ENCODE measurements at places on chromosomes 4 and X.

DNA sequence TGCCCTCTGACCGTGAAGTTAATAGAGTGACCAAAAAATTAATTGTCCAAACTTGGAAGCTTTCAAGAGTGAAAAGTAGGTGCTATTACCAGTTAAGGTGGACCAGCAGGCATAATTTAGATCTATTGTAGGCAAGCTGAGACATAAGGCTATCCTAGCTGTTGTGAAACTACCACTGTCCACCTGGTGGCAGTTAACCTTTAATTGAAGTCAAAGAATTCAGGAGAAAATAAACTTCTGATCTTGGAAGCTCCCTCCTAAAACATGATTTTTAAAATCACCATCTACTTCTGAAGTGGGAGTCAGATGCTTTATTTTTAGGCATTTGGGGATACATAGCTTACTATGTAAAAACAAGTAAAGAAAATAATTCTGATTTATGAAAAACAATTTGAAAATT, 636.3 kb upstream of the HTR2C start:
- DNase-seq: no peak

GRCh38 chr4:185380320-185380719, 15.4 kb downstream of the LRP2BP start:
- DNase-seq: no peak

DNA sequence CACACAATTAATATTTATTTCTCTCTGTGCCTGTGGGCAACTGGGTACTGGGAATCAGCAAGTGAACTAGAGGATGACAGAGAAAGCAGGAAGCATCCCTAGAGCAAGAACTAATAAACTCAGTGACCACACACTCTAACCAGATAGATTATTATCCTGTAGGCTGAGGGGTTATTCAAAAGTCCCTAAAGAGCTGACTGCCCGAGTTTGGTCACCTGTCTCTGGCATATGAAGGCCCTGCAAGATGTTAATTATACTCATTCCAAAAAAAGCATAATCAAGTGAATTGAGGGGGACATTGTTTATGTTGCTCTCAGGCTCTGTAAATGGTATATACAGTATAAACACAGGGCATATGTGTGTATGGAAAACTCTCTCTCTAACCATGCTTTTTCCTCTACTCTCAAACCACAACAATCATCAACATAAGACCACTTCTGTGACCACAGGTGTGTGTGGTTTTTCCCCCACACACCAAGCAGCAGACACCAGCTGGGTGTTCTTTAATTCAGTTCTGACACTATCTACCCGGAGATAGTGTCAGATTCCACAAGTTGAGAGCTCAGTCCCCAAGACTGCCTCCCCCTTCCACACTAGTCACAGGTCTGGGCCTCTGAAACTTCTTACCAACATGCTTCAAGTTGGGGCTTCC, 6.2 kb upstream of the HPSE start:
- no peak for DNase-seq

DNA sequence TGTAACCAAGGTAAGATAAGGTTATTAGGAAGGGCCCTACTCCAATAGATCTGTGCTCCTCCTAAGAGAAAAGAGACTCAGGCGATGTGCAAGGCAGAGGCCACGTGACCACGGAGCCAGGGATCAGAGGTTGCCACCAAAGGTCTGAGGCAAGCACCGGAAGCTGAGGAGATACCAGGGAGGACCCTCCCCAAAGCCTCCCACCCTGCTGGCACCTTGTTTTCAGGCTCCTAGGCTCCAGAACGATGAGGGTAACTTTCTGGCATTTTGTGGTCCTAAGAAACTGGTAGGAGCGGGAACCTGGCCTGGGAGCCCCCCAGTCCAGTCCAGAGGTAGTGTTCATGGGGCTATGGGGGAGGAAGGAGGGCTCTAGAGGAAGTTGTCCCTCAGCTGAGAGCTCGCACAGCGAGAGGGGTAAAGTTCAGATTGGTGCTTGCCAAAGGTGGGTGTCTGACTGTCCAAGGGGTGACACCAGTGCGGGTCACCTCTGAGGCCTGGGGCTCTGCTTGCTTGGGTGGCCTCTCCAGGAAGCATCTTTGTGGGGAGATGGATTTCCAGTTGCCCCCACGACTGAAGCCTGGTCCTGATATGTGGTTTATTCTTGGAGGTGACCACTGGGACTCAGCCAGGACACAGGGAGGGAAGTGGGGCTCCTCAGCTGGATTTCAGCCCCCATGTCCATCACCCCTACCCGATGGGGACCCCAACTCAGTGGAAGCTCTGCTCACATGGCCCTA, 7.5 kb upstream of the LETM1 start:
- DNase-seq: no peak

- DNase-seq: no peak
These were observed 10.9 kb upstream of the F11 start for GRCh38 chr4:186255122-186255521.

- no peak for DNase-seq
These were observed 32.3 kb downstream of the BBS12 start for GRCh38 chr4:122764821-122765215.

GRCh38 chrX:84830836-84831235, 172.8 kb upstream of the APOOL start:
- DNase-seq: no peak

DNA sequence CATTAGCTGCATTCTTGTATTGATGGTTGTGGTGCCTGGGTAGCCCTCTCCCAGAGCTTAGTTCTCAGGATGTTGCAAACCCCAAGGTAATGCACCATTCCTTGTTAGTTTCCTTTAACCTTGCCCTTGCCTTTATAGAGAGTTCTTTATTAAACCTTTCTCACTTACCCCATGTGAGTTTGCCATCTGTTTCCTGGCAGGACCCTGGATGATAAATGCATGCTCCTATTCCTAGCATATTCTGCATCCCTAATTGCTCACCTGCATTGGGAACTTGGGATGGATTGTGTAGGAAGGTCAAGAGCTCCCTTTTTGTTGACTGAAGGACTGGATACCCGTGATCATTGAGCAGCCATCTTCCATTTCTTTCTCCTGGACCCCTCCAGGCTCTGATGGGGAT, 59.9 kb upstream of the AP1S2 start:
- no peak for DNase-seq

DNA sequence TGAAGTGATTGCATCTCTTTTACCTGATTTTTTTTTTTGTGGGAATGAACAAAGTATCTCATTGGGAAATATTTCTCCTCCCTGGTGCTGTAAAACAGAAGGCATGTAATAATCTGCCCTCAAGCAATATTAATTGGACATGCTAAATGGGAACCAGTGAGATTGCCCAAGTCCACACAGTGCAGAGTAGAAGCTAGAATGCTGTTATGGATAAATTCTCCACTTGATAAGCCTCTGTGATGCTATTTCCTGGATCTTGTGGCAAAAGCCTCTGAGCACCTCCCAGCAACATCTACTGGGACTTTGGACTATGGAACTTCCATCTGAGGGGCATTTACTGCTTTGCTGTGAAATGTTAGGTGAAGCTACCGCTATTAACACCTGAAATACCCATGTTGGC, 46.9 kb upstream of the YTHDC1 start:
- no peak for DNase-seq

DNA sequence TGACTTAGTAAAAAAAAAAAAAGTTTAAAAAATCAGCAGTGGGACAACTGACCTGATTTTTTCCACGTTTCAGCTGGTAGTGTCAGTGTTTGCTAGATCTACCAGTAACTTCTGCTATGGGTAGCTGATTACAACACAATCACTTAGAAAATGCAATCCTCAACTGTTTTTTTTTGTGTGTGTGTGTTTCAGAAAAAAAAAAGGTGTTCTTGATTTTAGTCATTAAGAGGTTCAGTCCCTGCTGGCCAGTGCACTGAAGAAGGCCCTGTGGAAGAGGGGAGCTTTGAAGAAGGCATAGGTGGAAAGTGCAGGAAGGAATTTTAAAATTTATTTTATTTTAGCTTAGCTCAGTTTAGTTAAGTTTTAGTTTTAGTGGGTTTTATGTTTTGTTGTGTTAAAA, 46.9 kb downstream of the SH2D1A start:
- DNase-seq: no peak

GRCh38 chr4:102687982-102688433, 72.8 kb downstream of the MANBA start:
- DNase-seq: no peak

DNA sequence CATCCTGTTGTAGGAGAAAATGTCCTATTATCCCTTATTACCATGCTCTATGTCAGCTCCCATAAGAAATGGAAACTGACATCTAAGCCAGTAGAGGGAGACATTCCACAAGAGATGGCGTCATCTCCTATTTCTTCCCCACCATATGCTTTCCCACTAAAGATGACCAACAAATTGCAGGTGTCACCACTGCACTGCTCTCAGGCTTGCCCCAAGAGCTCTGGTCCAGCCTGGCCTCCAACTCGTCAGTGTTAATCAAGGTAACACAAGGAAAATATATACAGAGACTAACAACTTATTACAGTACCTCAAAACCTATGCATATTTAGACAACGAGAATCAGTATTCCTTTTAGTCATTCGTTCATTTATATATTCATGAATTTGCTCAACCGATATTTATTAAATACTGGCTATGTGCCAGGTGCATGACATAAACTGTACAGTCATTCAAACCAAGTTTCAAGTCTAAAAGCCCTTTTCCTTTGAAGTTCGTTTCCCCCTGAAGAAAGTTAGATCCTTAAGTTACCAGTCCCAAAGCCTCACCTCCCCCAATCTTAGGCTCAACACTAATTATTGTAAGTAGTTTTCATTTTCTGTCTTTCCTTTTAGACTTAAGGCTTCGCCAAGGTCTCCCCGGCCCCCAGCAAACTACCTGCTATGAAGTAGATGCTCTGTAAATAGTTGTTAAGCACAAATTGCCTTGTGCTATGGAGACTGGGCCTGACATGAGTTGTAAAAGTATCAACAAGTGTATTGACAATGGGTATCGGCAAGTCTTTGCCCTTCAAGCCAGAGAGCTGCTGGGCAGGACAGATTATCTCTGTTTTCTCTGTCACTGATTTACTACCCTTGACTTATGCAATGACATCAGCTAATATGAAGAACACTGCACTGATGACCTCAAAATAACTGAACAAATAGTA, 3.1 kb upstream of the FGB start:
- DNase-seq: no peak

GRCh38 chr4:87002682-87003043, 67.9 kb downstream of the AFF1 start:
- DNase-seq: no peak

- no peak for DNase-seq
These were observed 6.0 kb downstream of the PALLD start for GRCh38 chr4:168502861-168503260.

DNA sequence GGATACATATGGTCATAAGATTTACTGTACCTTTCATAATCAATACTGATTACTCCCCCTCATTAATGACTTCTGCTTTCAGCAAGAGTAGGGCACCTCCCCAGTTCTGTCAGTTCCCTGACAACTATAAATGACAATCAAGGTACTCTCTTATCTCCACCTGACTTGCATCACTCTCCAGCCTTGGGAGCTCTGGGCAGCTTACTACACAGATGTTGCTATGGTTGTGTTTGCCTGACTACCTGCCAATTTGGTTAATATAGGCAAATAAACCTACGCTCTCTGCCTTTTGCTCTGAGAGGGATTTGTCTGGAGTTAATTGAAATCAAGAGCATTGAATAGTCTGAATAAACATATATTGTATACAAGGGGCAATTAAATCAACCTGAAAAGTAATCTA, 22.8 kb upstream of the MAP7D3 start:
- DNase-seq: no peak

- no peak for DNase-seq
These were observed 21.2 kb upstream of the VCX2 start for GRCh38 chrX:8192276-8192675.

- no peak for DNase-seq
These were observed 114.7 kb downstream of the NWD2 start for GRCh38 chr4:37359261-37359660.

DNA sequence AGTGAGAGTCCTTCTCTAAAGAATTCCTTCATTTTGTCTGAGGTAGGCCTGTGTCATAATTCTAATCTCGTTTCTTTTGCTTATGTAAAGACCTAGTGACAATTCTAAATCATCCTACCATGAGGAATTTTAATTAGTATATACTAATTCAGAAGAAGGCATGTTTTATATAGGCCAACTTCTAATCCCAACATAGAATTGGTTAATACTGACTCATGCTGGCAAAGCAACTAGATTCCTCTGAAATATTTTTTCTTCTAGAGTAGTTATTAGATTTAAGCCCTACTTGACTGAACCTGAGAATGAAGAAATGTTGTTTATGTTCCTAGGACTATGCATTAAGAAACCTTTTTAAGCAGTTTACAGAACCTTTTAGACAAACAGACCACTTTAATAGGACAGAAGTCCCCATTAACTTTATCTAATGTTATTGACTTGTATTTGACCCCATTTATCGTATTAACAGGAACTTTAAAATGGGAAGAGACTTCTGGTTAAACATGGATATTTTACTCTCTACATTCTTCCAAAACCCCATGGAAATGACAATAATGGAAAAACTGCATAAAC, 56.1 kb upstream of the EIF1AX start:
- no peak for DNase-seq

GRCh38 chrX:154718616-154719015, 32.3 kb downstream of the GAB3 start:
- no peak for DNase-seq

- DNase-seq: no peak
These were observed 75.7 kb downstream of the MED28 start for GRCh38 chr4:17690135-17690534.

DNA sequence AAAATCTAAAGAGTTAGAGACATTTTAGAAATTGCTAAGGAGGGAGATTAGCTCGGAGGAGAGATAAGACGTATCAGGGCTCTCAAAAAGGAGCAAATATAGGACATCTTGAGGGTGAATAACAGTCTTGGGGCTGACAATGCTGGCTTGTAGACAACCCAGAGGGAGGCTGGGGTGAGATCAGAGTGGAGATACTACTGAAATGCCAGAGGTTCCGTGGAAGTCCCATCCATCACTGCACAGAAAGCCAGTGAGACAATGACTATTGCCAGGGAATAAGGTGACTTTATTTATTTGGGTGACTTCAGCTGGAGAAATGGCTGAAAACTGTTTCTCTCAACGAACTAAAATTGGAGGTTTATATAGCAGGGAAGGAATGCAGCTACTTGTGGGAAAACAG, 838.1 kb upstream of the AGA start:
- no peak for DNase-seq

DNA sequence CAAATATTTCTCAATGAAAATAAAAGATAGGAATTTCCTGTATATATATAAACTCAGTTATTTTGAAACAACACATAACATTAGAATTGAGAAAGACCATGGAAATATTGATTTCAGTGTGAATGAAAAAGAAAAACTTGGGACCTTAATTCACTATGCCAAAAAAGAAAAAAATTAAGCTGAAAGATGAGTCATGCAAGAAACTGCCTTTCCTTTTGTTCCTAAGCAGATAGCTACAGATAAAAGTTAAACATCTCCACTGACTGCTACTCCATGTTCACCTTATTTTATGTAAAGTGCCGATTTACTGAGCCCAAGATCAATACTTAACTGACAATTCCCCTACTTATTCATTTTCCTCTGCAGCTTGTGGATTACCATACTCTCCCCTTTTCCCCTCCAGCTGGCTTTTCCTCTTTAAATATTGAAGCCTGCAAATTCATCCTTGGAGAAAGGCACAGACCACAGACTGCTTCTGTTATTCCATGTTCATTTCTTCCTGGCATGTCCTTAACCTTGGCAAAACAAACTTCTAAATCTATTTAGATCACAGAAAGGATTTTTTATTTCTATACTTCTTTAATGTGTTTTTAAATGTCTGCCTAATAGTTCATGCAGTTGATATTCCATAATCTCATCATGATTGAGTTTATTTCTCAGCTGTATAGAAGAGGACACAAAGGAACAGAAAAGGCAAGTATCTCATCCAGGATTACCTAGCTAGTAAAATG, 40.5 kb upstream of the YTHDC1 start:
- no peak for DNase-seq

- DNase-seq: peak; percentile 57
These were observed 851.0 kb downstream of the RAB28 start for GRCh38 chr4:12633053-12633651.

GRCh38 chr4:160716551-160716950, 1447.2 kb downstream of the FSTL5 start:
- no peak for DNase-seq
